Lung (tissue), 17 donors: ENCODE measurements at places on chromosomes 13 and 19. TPM values are rescaled to one million over a fixed set of nuclear protein-coding genes. Genes with fewer than 3 reads are reported as not detected.

- no peak for DNase-seq
These were observed at the start of gene TNNI3 for GRCh38 chr19:55157064-55157908. Gene TNNI3 (minus strand): TSS chr19:55157732. CDS start chr19:55157589, 143 bp downstream.

GRCh38 chr13:113845055-113845454, 18.8 kb downstream of the GAS6 start:
- no peak for DNase-seq

GRCh38 chr19:11293433-11294389, 2.2 kb upstream of the TSPAN16 start:
- DNase-seq, result peak; percentile 97

GRCh38 chr13:26921918-26922317, 161.3 kb upstream of the GPR12 start:
- DNase-seq, result no peak

- no peak for DNase-seq
These were observed 86.7 kb downstream of the COL4A2 start for GRCh38 chr13:110393761-110394160.

DNA sequence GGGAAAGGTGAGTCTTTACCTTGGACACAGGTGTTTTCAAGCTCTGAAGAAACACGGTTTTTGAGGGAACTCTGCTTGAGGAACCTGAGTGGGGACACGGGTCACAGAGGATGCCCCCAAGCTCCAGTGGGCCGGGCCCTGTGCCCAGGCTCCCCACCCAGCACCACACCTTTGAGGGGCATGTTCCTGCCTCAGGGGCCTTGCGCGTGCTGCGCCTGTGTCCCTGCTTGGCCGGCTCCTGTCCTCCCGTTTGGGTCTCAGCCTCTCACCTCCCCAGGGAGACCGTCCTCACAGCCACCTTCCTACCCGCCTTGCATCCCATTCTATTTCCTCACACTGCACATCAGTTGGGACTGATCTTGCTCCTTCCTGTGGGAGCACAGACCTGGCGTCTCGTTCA, 21.1 kb downstream of the PIP5K1C start:
- no peak for DNase-seq

GRCh38 chr13:40895227-40896184, 106.1 kb downstream of the SLC25A15 start:
- DNase-seq, result peak; percentile 37

DNA sequence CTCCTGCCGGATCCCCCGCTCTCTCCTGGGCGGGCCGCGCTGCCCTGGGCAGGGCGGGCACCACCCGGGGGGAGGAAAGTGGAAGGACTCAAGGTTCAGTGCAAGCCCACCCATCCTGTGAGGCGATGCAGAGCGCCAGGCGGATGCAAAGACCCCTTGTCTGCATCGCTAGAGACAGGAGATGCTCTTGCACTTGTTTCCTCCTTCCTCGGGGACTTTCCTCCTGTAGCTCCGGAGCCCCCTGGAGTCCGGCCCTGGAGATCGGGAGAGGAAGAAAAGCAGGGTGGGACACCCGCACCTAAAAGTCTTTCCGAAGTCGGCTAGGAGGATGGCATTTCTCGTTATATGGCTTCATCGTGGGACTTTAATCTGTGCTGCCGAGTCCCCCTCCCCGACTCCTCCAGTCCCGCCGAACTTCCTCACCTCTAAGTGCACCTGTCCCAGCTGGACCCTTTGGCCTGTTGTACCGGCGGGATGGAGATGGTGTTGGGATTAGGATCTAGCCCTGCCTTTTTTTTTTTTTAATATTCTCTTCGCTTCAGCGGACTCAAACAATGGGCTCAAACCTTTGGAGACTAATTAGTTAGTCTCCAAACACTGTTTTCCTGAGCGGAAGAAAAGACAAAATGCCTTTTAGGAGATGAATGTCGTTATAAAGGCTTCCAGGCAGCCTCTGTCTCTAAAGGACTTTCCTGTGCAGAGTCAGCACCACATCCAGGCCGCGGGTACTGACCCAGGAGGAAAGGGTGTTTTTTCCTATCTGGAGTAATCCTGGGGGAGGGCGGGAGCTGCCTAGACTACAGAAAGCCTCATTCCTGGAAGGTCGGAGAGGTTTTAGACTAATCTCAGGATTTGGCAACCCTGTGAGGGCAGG, 725 bp downstream of the FAM124A start:
- no peak for DNase-seq

Gene CYP4F2
- 0.43 TPM for total RNA-seq

Gene KLK3
- not detected for total RNA-seq

- DNase-seq, result no peak
These were observed 710.9 kb downstream of the PCDH9 start for GRCh38 chr13:66519259-66519658.

DNA sequence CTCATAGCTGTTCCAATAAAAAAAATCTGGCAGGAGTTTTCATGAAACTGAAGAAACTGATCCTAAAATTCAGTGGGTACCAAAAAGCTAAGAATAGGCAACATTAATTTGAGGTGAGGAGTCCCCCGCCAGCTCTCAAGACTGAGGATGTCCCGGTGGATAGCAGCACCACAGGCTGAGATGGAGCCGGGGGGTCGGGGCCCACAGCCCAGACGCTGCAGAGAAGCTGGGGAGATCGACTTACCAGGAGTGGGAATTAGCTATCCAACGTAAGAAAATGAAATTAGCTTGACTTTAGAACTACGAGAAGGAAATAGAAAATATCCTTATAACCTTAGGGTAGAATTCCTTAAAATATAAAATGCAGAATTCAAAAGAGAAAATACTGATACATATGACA, 23.2 kb upstream of the DCUN1D2 start:
- no peak for DNase-seq

- DNase-seq, result no peak
These were observed 428.5 kb upstream of the NBEA start for GRCh38 chr13:34513526-34513925.

Gene RASA3
- total RNA-seq, result 22.8 TPM

DNA sequence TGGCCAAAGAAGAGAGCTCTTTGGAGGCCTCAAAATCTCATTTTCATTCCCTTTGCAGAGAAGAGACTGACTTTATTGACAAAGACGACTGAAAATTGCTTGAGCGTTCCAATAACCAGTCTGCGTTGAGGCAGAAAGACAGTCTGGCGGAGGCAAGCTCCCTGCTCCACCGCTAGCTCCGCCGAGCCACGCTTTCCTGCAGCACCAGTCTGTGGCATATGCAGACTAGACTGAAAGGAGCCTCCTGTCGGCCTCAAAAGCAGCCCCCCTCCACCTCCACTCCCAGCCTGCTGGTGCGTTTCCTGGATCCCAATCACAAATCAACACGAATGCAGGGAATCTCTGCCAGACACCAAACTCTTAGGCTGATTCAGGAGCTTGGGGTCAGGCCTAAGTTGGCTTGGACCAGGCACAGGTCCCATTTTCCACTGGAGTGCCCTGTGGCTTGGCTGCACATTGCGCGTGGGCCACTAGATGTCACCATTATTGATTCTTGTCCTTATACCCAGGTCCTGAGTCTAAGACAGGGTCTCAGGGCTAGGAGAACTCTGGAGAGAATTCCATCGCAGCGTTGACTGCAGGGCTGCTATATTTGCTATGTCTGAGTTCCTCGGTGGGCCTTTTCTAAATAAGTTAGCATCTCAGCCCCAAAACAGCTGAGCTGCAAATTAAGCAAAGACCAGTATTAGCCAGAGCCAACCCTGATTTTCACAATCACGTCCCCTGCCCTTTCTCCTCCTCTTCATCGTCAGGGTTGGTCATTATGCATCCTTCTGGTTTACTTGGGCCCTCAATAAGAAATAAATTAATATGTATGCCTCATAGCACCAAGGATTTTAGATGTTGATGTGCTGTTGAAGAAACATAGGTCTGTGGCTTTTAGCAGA, 5.2 kb upstream of the ZNF507 start:
- peak; percentile 63 for DNase-seq

- DNase-seq, result no peak
These were observed 6.0 kb upstream of the KATNAL1 start for GRCh38 chr13:30313311-30313710.

Gene NKPD1
- not detected for total RNA-seq

Gene ZNF98
- 4.3 TPM for total RNA-seq

DNA sequence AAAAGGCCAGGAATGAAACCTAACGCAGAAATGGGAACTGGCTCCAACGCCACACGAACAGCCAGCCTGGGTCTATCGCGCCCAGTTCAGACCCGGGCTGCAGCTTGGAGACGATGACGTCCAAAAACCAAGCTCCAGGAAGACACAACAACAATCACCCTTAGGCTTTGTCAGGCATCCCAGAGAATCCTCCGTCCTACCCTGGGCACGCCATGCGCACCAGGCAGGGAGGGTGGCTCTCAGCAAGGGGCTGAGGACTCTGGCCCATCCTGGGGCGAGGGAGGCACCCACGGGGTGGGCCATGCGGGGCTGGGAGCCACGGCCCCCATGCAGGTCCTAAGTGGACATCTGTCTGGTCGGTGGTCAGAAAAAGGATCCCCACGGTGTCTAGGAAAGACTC, 9.0 kb downstream of the RASA3 start:
- no peak for DNase-seq

DNA sequence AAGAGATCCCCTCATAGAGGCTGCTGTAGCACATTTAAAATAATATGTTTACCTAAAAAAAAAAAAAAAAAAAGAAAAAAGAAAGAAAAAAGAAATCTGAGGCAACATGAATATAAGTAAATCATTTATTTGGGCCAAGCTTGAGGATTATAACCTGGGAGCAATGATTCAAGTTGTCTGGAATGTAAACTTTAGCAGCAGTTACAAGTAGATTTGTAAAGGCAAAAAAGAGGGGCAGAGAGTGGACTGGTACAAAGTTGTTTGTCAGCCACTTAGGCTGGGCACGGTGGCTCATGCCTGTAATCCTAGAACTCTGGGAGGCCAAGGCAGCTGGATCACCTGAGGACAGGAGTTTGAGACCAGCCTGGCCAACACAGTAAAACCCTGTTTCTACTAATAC, 11.3 kb downstream of the ZNF43 start:
- DNase-seq, result peak; percentile 57

- DNase-seq, result no peak
These were observed 2172.2 kb downstream of the PCDH9 start for GRCh38 chr13:65057986-65058385.

GRCh38 chr13:36323951-36324566, 22.1 kb downstream of the SPART start:
- DNase-seq, result no peak

GRCh38 chr19:570251-570686, 2.1 kb upstream of the BSG start:
- no peak for DNase-seq

Gene IGLON5
- total RNA-seq, result 0.43 TPM

Gene KLF1
- total RNA-seq, result 0.28 TPM

GRCh38 chr13:113489549-113490495, 689 bp downstream of the DCUN1D2 start:
- DNase-seq, result peak; percentile 51

DNA sequence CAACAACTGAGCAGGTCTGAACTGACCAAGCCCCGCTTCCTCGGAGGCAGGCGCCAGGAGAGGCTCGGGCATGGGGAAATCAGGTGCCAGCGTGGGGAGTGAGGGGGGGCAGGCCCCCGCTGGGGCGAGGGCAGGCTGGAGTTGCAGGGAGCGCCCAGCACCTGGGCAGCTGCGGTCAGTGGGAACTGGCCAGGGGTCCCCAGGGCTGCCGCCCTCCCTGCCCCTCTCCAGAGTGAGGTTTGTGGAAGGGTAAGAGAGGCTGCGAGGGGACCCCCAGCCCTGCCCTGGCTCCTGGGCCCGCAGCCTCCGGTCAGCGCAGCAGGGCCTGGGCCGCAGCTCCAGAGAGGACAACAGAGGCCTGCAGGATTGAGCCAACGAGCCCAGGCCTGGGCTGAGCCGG, 32.5 kb downstream of the PIP5K1C start:
- no peak for DNase-seq

Gene FFAR2
- total RNA-seq, result 2.6 TPM

Gene DPF1
- 1.7 TPM for total RNA-seq

DNA sequence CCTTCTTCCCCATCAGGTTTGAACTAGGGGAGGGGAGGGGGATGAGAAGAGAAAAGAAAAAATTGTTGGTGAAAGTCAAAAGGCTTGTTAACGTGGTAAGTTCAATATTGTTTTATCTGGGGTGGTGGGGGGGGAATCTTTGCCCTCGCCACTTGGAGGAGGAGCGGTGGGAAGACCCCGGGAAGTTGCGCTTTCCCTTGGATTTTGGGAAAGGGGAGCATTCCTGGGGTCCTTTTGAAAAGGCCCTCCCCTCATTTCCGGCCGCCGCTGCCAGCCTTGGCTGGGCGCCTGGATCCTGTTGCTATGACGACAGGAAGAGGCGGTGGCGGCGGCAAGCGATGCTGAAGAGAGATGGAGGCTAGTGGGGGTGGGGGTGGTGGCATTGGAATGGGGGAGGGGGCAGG, 4.6 kb upstream of the CACNG8 start:
- peak; percentile 67 for DNase-seq

DNA sequence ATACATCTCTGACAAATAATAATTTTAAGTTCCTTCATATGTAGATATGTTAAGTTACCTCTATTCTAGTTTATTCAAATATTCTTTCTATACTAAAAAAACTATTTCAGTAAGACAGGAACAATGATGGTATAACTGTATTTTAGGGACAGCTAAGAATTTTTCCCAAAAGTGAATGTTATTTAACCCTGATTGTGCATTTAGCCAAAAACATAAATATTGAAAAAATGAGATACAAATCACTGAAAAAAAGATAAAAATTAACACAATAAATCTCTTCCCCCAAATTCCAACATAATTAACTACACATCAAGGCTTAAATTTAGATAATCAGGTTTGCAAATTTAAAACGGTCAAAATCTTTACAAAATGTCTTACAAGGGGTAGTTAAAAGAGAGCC, 58.1 kb downstream of the KCNRG start:
- no peak for DNase-seq

DNA sequence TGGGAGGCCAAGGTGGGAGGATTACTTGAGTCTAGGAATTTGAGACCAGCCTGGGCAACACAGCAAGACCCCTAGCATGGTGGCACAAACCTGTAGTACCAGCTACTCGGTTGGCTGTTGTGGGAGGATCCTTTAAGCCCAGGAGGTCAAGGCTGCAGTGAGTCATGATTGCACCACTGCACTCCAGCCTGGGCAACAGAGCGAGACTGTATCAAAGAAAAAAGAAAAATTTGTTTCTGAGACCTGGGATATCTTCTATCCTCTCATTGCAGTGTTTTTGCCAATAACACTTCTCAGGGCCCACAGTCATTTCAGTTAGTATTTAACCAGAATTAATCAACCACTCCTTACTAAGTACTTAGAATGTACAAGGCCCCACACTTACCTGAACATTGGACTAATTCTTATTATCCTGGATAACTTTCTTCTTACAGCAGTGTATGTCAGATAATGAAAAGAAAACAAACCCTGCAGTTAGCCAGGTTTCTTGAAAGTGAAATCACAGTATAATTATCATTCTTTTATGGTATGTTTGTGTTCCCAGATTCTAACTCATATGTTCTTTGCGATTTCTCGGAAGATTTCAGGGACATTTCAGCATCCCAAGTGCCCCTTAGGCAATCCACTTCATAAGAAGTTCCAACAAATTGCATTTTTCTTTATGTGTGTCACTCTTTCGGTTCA, 75.6 kb upstream of the KLF5 start:
- peak; percentile 37 for DNase-seq

GRCh38 chr19:58328999-58329398, 2.2 kb downstream of the ZSCAN22 start:
- DNase-seq, result no peak

GRCh38 chr19:1699386-1699785, 47.0 kb upstream of the TCF3 start:
- DNase-seq, result no peak

GRCh38 chr19:50204811-50205675, 1.6 kb downstream of the MYH14 start:
- peak; percentile 60 for DNase-seq

Gene CYP2A6
- 1.7 TPM for total RNA-seq

- DNase-seq, result no peak
These were observed 238.4 kb downstream of the IRS2 start for GRCh38 chr13:109547942-109548341.

Gene OR7A5
- not detected for total RNA-seq

Gene ZNF317
- total RNA-seq, result 25.7 TPM

Gene RASIP1
- total RNA-seq, result 32.8 TPM
